ENCODE measurements at places on chromosomes 2 and 18. TPM values are rescaled to one million over a fixed set of nuclear protein-coding genes. Genes with fewer than 3 reads are reported as not detected.

The FHOD3 gene
- total RNA-seq: 7.5 TPM

The NPPC gene
- not detected for total RNA-seq

The CYRIA gene
- total RNA-seq: 0.30 TPM

The CEBPZOS gene
- 17.2 TPM for total RNA-seq

The ATL2 gene
- 47.9 TPM for total RNA-seq

The CD302 gene
- 1.7 TPM for total RNA-seq

The ASAP2 gene
- total RNA-seq: 55.7 TPM

Measured in hair follicular keratinocyte (primary cell).